Stimulated activated CD4-positive, alpha-beta T cell treated with anti-CD3 and anti-CD28 coated beads, Interleukin-12 subunit alpha, Interleukin-12 subunit beta, amount 100 ng/mL, for 24 hours (primary cell): ENCODE measurements at places on chromosomes 3 and 15.

- peak; percentile 22 for DNase-seq
Observed at GRCh38 chr3:45864760-45865519, 21.4 kb upstream of the CCR9 start.

DNA sequence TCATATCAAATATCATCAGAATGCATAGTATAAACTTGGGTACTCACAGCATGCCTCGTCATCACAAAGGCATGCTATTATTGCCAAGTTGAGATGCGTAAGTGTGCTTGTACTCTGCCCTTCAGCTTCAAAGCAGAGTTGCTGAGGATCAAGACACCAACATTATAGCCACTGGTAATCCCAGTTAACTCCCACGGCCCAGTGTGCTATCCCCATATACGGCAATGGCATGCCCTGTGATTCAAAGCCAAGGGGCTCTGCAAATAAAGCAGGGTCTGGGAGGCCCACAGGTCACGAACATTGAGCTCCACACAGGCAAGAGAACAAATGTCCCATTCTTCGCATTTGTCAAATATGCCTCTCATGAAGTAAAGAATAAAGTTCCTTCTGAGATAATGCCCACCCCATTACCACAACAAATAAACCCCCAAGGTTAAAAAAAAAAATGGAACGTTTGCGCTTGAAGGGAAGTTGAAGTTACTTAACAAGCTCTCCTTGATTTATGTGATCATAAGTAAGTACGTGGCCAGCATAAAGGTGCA is 298.1 kb upstream of the NECTIN3 start:
- DNase-seq = no peak

GRCh38 chr3:10389995-10390394 is 69.1 kb upstream of the SEC13 start:
- no peak for DNase-seq

GRCh38 chr3:85591451-85591850 is 632.7 kb downstream of the CADM2 start:
- no peak for DNase-seq

- DNase-seq = no peak
Observed at GRCh38 chr3:171888466-171888865, 45.3 kb downstream of the TMEM212 start.

DNA sequence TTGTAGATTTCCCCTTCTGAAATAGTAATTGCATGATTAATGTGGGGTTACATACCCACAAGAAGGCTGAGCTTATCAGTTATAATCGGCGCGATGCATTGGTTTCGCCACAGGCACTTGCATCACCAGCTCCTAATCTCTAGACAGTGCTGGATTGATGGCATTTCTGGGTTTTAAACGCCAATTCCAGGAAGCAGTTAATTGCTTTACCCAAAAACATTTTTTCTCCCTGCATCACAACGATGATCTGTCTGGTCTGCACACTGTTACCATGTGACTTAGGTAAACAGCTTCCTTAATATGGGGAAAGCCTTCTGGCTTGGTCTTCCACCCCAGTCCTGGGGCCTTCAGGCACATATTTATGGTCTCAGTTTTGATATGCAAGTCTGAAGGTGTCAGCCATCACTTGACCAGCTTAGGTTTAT is 70.0 kb upstream of the HEG1 start:
- DNase-seq = peak; percentile 32

- DNase-seq = no peak
Observed at GRCh38 chr3:133295199-133295901, 104.5 kb upstream of the BFSP2 start.

DNA sequence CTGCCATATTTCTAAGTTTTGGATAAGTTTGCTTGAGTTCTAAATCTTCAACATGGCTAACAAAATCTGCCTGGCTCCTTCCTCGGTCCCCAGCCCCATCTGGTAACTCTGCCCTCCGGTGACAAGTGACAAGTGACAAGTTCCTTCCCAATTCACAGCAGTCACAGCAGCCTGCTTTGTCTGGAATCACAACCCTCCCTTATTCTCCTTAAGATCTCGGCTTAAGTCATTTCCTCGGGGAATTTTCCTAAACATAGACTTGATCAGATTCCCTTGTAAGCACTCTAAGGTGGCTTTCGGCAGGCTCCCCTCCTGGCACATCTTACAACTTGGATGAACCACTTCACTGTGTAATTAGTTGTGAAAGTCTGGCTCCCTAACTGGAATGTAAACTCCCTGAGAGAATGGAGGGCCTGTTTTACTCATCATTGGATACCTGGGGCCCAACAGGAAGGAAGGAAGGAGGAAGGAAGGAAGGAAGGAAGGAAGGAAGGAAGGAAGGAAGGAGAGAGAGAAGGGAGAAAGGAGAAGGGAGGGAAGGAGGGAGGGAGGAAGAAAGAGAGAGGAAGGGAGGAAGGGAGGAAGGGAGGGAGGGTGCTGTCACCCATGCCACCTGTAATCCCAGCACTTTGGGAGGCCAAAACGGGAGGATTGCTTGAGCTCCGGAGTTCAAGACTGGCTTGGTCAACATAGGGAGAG is 126.4 kb downstream of the SHQ1 start:
- no peak for DNase-seq

GRCh38 chr3:129686941-129687340 is 80.5 kb upstream of the PLXND1 start:
- DNase-seq = no peak

DNA sequence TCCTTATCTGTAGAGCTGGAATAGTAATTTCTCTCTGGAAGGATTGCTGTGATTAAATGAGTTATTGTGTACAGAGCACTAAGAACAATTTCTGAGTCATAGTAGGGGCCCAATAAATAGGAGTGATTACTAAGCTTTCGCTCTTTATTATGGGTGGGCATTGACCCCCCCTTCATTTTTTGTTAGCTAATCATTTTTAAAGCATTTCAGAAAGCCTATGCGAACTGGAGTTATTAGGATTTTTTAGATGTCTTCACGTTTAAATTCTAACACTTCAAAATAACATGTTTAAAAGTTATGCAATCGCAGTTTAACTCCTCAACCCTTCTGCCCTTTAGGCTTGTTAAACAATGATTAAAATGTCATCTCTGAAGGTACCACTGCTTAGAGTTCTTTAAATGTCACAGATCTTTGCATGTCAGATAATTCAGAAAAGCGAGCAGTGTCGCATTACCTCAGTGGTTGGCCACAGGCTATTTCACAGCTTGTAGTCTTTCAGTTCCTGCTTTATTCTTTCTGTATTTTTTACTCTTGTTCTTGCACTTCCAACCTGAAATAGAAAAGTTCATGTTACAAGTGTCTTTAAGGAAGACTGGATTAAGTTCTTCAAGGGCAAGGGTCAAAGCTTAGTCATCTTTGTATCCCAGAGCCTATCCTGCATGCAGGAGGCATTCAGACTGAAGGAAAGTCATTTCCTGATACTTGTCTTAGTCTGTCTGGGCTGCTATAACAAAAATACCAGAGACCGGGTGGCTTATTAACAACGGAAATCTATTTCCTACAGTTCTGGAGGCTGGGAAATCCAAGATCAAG is 102.9 kb downstream of the FNDC3B start:
- DNase-seq = no peak

DNA sequence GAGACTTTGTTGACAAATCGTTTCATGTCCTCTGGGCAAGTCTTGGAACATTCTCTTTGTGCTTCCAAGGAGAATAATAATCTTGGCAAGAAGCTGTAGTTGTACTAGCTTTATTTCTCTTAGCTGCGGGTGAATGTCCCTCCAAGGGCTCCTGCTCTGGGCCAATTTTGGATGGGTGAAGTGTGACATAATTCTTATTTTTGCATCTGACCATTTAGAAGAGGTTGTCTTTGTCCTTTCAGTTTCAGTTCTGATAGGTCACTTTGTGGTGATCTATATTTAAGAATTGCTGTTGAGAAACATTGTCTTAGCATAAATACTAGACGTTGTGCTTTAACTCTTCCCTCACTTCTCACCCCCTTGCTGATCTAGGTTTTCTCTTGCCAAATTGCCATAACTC is 164.8 kb upstream of the RORA start:
- DNase-seq = no peak

GRCh38 chr3:29236146-29236840 is 44.6 kb upstream of the RBMS3 start:
- DNase-seq = no peak

DNA sequence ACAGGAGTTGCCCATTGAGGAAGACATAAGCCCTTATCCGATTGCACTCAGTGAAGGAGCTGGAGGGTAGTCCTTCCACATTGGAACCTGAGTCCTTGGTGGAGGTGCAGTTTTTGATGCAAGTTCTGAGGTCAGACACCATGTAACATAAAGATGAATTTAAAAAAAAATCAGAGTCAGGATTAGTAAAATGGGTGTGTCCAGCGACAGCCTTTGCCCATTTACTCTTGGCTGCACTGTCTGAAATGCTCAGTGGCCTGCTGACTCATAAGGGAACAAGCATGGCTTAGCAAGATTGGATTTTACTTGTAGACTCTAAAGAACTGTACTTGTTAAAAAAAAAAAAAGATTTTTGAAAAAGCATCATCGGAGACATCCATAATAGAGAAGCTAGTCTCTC is 241.1 kb upstream of the TOPAZ1 start:
- DNase-seq = no peak

DNA sequence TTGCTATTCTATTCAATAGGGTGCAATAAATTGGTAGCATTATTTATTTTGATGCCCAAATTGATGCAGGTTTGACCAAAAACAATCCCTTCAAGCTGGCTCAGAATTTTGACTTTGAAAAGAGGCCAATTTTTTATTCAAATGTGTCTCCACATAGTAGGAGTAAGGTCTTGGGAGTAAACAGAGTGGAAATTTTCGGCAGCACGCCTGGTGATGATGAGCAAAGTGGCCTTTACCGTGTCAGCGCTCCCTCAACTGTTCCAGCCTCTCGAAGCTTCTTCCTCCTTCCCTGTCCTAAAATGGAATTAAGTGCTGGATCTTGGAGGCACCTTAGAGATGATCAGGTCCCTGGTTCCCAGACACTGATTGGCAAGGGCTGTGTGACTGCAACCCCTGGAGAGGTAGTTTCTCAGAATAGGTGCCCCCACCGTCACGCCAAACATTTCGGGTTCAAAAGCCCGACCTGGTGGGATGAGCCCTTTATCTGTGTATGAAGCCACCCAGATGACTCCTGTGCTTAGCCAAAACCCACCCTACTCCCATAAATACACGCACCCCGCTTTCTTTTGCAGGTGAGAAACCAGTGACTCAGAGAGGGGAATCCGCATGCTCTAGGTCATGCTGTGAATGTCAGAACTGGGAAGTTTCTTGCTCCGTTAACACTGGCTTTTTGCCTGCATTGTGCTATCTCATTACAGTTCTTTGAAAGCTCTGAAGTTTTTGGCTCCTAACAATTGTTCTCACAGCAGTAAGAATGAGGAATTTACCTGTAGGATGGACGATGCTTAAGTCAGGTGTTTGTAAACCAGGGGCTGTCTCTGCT is 89.1 kb downstream of the CRYGS start:
- DNase-seq = no peak

DNA sequence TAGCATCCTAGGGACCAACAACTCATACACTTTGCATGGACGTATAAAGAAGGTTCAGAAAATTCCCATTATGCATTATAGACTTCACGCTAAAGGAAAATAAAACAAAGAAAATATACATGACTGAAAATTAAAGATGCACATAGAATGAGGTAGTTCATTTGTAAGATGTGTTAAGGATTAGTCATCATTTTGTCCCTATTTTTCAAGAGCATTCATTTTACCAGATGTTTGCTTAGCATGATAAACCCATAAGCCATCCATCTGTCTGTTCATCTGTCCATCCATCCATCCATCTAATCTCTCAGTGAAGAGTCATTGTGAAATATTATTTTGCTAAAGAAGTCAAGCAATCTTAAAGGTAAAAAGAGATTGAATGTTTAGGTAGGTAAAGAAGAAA is 80.3 kb downstream of the TFG start:
- DNase-seq = no peak

DNA sequence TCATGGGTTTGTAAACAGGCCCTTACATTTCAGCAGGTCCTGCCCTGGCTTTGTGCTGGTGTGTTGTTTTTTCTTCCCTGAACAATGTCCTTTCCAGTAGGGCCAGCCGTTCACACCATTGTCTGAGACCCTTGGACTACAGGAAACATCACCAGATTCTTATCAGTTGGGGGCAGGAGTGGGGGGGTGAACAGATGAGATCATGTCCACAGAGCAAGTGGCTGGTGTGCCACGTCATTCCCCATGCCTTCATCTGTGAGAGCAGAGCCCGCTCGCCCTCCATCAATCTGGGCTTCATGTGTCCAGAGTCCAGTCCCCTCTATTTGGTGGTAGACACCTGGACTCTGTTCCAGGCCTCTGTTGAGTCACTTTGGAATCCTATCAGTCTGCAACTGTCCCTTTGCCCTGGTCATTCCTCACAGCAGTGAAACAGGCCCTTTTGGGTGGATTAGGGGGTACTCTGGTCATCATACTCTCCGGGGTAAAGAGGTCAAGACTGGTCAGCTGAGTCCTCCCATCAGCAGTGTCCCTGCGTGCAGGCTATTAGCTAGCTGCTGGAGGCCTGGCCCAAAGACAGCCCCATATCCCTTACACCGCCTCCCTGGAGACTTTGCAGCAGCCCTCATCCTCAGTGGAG is 15.0 kb downstream of the SEMA3G start:
- no peak for DNase-seq

GRCh38 chr15:55403531-55403930 is 4.6 kb downstream of the CCPG1 start:
- no peak for DNase-seq

GRCh38 chr3:179158336-179159039 is 10.3 kb downstream of the PIK3CA start:
- DNase-seq = no peak

GRCh38 chr3:105365391-105366325 is 1.1 kb upstream of the ALCAM start:
- DNase-seq = no peak

DNA sequence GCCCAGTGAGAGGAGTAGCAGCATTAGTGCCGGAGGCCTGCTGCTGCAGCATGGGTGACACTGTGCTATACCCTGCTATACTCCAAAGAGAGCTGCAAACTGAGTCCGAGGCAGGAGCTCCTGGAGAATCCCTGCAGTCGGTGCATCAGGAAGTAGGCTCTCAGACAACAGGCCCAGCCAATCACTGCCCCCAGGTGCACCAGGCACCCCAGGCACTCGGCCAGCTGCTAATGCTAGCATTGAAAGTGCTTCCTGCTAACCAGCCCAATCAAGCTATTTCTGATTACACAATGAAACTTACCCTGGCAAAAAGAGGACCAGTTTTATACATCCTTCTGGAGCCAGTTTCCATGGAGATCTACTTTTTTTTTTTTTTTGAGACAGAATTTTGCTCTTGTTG is 45.6 kb upstream of the IREB2 start:
- no peak for DNase-seq

GRCh38 chr3:161369531-161369930 is 1.8 kb downstream of the SPTSSB start:
- DNase-seq = no peak

DNA sequence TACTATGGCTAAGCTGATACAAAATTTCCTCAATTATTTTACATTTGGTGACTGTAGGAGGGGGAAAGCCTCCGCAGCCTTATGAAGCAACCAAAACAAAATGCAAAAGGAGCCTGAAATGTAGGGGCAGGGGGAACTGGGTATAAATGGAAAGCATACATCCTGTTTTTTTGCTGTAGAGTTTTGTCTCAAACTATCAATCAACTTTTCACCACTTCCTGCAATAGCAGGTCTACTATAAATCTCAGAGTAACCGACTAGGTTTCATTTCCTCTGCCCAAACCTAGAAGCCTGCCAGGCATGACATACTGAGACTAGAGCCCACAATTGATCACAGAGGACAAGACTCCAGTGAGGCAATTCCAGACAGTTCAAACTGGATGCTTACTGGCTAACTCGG is 91.3 kb downstream of the SHQ1 start:
- no peak for DNase-seq
